ENCODE measurements at places on chromosomes 2 and 18.

DNA sequence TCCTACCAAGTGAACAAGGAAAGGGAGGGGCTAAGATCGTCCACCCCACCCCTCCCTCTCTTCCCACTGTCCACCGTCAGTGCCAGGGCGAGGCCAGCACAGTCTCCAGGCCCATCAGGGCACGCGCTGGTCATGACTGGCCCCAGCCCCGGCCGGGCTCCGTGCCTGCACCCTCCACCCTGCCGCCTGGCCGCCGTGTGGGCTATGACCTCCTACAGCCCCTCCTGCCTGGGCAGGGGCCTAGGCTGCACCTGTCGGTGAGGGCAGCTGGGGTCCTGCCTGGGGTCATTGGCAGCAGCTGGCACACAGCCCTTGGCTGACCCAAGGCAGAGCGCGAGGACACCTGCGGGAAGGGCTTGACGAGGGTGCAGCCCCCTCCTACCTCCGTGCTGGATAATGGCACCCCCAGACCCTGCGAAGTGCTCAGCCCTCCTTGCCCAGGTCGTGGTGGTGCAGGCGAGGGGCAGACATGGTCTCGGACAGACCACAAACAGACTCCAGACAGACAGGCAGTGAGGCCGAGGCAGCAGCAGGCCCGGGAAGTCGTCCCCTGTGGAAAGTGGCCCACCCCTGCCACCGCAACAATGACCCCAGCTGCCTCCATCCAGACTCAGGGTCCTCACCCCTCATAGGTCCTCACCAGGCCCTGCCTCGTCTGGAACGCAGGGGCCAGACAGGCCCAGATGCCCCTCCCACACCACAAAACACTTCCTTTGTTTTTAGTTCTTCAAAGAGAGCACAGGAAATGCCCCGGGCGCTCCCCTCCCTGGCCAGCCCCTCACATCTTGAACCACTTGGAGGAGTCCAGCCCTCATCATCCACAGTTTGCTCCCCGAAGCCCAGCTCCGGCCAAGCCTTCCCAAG lies 43.1 kb upstream of the GPC1 start:
- DNase-seq, result no peak

GRCh38 chr2:173520918-173521317 lies 166.2 kb downstream of the CDCA7 start:
- no peak for DNase-seq

- DNase-seq, result no peak
Measured at GRCh38 chr2:175404839-175405238, 223.3 kb upstream of the ATP5MC3 start.

GRCh38 chr2:62672601-62673000 lies 32.9 kb upstream of the EHBP1 start:
- no peak for DNase-seq

DNA sequence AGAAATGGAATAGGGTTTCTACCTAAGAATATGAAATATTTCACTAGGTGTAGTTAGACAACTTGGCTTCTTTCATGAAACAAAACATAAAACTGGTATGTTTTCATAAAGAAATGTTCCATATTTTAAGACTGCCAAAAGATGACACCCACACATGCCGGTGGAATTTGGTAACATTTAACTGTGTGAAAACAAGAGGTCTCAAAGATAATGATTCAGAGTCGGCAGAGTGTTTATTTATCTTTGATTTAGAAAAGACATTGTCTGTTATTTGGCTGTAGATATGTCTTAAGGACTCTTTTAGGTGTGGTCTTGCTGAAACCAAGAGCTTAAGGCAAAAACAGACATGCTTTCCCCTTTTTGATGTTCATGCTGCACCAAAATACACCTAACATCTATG lies 63.5 kb upstream of the FN1 start:
- no peak for DNase-seq

DNA sequence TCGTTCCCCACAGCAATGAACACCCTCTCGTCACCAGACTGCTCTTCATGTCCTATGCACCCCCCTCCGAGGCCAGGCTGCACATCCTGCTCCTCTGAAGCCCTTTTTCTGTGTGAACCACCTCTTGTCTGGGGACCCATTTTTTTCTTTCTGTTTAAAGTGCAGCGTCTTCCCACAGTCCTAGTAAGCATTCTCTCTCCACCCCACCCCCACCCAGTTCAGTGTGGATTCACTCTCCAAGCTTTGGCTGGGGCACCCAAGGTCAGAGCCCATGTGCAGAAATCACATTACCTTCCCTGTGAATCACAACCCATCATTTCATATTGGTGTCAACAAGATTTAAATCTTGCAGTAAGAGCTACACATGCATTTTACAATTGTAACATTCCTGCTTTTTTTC lies 26.4 kb upstream of the PKDCC start:
- no peak for DNase-seq

- DNase-seq, result no peak
Measured at GRCh38 chr2:99821039-99821438, 321.4 kb downstream of the AFF3 start.

DNA sequence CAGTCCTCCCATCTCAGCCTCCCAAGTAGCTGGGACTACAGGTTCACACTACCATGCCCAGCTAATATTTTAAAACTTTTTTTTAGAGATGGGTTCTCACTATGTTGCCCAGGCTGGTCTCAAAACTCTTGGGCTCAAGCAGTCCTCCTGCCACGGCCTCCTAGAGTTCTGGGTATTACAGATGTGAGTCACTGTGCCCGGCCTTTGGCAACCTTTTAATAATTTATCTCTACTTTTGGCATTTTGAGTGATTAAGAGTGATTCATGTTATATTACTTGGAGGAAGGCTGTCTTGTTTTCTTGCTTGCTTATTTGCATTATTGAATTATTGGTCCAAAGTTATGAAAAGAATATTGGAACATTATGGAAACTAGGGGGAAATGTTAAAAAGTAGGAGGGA lies 24.3 kb downstream of the NCOA1 start:
- DNase-seq, result peak; percentile 19

DNA sequence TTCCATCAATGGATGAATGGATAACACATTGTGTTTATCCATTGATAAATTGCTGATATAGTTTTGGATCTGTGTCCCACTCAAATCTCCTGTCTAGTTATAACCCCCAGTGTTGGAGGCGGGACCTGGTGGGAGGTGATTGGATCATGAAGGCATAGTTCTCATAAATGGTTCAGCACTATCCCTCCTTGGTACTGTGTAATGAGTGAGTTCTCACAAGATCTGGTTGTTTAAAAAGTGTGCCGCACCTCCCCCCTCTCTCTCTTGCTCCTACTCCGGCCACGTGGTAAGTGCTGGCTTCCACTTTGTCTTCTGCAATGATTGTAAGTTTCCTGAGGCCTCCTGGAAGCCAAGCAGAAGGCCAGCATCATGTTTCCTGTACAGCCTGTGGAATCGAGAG lies 23.9 kb upstream of the SPATA3 start:
- DNase-seq, result no peak

DNA sequence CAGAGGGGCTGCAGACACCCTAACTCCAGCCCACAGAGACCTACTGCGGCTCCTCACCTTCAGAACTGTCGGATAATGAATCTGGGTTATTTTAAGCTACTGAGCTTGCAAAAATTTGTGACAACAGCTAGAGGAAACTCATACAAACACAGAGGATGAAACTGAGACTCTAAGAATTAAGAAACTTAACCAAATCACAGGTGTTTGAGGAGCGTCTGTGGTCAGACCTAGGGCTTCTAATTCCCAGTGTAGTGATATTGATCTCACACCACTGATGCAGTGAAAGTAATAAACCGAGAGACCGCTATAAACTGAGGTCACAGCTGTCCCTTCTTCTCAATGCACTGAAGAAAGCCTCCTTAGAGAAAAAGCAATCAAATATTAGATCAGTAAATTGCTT lies 110.1 kb downstream of the RGPD3 start:
- DNase-seq, result no peak

- DNase-seq, result no peak
Measured at GRCh38 chr18:33282142-33282541, 158.4 kb downstream of the CCDC178 start.

DNA sequence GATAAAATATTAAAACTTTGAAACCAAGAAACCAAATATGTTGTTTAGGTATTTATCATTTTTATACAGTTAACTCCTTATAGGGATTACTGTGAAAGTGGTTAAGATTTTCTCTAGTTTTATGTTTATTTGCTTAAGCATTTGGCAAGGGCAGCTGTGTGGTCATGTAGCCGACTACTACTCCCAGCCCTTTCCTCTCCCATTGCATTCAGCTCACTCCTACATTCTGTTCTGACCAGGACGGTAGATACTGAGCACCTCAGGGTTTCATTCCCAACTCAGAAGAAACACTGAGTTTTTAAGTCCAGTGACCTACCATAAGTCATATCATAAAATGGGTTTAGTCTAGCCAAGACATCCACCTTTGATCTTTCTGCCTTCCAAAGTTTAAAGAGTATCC lies 19.8 kb downstream of the FZD5 start:
- no peak for DNase-seq

DNA sequence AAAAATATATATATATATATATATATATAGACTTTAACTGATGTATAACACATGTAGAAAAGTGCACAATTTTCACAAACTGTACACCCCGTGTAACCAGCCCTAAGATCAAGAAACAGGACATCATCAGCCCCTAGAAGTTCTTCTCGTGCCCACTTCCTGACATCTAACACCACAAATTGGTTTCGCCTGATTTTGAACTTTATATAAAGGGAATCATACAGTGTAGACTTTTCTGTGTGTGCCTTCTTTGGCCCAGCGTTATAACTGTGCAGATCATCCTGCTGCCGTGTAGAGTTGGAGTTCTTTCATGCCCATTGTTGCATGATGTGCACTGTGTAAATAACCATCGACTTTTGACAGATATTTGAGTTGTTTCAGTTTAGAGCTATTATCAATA lies 41.0 kb downstream of the SMAD7 start:
- DNase-seq, result no peak

GRCh38 chr2:74546004-74546403 lies 7.7 kb downstream of the LOXL3 start:
- DNase-seq, result no peak

- DNase-seq, result no peak
Measured at GRCh38 chr18:41714872-41715271, 240.2 kb upstream of the PIK3C3 start.

- no peak for DNase-seq
Measured at GRCh38 chr2:112062894-112063293, 7.8 kb downstream of the TMEM87B start.

GRCh38 chr2:160397530-160397865 lies 96.1 kb downstream of the RBMS1 start:
- DNase-seq, result peak; percentile 33

DNA sequence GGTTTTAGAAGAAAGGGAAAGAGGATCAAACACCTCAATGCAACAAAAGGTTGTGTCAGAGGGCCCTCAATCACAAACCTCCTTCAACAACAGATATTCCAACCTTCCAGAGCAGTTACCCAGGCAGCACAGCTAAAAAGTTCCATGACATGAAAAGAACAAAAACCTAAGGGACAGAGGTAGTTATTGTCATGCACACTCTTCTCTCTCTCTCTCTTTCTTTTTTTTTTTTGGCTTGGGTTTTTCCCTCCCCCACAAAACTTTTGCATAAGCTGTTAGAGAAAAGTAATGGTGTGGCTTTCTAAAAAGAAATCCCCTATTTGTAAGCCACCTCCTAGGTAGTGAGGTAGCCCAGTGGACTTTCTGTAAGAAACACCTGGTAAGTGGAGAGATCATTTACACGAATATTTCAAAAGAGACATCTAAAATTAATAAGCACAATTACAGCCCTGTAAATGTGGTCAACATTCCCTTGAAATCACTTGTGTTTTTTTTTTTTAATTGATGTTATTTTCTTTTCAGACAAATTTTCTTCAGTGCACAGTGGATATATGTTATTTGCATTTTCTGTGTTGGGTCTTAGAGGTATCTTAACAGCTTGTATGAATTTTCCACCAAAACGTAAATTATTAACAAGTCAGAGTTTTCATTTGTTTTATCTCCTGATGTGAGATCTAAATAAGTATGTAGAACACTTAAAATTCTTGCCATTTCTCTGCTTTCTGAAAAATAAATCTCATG lies 48.4 kb downstream of the ZEB2 start:
- DNase-seq, result peak; percentile 47

Data from Karpas-422 (cell line).